ENCODE measurements at places on chromosomes 7 and 10.

- DNase-seq = no peak
Observed at GRCh38 chr7:27883696-27884095, 143.7 kb downstream of the TAX1BP1 start.

DNA sequence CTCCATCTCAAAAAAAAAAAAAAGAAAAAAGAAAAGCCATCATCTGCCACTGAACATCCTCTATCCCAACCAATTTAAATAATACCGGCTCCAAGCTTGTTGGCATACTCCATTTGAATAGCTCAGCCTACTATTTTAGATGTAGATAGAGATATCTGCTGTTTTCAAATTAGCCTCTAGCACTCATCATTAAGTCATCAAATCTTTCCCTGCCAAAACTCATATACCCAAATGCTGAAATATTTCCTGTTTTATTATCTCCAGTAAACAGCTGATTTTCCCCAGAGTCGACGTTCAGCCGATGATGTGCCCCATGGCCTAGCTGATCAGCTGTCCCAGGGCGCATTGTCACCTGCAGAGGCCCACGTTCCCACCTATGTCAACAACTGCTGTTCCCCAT is 34.5 kb upstream of the FRMD4A start:
- no peak for DNase-seq

DNA sequence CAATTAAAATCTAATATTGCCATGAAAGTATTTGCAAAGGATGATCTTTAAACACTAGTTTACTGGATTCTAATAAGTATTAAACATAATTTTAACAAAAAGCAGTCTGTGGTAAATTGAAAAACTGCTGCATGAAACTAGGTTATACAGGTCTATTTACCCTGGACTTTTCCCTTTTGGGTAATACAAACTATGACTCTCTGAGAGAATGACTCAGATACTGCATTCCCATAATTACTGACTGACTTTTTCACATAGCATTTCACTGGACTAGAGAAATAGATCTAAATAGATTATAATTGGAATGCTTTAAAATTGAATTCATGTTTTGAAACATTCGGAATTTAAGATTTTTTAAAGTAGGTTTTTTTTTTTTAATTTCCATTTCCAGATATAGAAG is 395.7 kb downstream of the THSD7A start:
- no peak for DNase-seq

- no peak for DNase-seq
Observed at GRCh38 chr10:60388709-60389301, 870 bp downstream of the ANK3 start.

- DNase-seq = no peak
Observed at GRCh38 chr10:1382711-1383110, 326.5 kb downstream of the WDR37 start.

GRCh38 chr7:73648593-73649332 is 18.9 kb upstream of the VPS37D start:
- DNase-seq = no peak

DNA sequence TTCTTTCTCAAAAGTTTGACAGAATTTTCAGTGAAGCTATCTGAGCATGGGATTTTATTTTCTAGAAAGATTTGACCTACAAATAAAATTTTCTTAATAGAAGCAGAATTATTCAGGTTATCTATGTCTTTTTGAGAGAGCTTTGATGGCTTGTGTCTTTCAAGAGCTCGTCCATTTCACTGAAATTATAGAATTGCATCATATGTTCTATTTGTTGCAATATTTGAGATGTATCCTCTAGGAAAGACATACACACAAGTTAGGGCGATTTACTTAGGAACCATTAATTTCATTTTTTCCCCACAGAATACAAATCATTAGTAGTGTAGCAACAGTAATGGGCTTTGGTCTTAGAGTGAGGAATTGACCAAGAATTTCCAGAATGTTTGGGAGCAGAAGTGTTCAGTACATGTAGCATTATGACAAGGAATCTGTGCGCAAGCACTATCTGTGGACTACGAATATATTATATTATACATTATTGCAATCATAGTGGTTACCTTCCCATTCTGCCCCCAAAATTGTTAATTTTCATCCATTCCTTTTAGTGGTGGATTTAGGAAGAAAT is 12.8 kb upstream of the COL17A1 start:
- no peak for DNase-seq
